ENCODE measurements at places on chromosomes 1 and 21.

DNA sequence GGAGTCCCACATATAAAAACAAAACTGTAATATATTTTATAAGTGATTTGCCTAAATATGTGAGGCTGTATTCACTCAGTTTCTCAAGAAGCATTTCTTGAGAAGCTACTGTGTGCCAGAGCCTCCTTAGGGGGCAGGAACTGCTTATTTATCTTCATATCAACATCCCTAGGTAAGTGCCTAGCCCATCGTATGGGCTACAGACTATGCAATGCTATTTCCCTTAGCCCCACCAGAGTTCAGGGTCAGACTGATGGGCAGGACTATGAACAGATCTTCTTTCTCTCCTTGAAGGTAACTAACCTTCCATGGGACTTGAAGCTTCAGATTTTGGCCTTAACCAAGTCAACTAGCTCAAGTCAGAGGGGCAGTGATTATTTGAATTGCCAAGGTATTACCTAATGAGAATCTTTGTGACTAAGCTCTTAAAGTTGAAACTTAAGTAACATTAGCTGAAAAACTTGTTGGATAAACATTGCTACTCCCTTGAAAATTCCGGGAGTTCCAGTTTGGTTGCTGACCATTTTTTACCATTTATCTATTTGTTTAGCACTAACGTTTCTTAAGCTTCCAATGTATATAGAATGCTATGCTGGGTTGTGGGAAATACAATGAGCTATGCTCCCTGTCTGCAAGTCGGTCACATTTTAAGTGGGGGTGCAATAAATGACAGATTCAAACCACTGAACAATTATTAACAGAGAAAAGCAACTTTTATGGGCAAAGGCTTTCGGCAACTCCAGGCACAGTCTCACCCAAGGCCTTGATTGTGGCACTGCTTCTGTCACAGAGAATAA, 85.2 kb downstream of the GPR88 start:
- no peak for DNase-seq

- no peak for DNase-seq
These were observed 29.7 kb downstream of the HSPA13 start for GRCh38 chr21:14353231-14353630.

DNA sequence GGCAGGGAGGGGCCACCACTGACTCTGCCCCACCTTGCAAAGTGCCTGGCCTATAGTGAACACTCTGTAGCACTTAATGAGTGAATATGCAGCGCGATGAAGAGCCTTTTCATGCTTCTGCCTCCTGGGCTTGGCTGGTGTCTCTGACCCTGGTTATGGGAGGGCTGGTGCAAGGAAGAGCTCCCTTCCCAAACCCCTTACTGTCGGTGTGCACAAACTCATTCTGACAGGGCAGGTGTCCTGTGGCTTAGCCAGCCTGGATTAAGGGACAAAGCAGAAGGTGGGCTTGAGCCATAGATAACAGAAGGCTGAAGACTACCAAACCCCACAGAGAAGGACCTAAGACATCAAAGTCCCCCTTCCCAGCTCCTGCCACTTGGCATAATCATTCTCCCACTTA, 2.0 kb upstream of the NCMAP start:
- DNase-seq, result no peak

GRCh38 chr1:3420218-3420951, 34.1 kb upstream of the ARHGEF16 start:
- DNase-seq, result no peak

- DNase-seq, result no peak
These were observed 83.5 kb downstream of the HHAT start for GRCh38 chr1:210412240-210412639.

DNA sequence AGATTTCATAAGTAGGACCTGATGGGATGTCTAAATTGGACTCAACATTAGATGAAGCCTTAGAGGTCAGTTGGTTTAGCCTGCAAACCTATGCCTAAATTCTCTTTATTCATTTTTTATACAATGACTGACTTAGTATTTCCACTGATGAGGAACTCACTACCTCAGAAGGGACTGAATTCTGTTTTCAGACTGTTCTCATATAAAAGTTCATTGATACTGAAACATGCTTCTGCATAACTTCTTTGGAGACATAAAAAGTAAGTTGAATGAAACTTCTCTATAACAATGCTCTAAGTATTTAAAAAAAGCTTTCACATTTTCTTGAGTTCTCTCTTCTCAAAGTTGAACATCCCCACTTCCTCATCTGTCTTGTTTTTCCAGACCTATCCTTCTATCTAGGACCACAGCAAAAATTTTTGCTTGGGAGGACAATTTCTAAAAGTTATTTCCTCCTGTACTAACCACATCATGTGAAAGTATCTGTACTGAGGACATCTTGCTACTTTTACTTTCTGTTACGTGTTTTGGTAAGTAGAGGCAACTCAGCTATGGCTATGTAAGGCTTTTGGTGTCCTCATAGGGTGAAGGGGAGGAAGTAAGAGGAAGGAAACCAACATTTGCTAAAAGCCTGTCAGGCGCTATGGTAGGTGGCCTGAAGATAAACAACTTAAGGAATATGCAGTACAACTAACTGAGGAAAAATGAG, 64.1 kb downstream of the USP24 start:
- DNase-seq, result no peak

DNA sequence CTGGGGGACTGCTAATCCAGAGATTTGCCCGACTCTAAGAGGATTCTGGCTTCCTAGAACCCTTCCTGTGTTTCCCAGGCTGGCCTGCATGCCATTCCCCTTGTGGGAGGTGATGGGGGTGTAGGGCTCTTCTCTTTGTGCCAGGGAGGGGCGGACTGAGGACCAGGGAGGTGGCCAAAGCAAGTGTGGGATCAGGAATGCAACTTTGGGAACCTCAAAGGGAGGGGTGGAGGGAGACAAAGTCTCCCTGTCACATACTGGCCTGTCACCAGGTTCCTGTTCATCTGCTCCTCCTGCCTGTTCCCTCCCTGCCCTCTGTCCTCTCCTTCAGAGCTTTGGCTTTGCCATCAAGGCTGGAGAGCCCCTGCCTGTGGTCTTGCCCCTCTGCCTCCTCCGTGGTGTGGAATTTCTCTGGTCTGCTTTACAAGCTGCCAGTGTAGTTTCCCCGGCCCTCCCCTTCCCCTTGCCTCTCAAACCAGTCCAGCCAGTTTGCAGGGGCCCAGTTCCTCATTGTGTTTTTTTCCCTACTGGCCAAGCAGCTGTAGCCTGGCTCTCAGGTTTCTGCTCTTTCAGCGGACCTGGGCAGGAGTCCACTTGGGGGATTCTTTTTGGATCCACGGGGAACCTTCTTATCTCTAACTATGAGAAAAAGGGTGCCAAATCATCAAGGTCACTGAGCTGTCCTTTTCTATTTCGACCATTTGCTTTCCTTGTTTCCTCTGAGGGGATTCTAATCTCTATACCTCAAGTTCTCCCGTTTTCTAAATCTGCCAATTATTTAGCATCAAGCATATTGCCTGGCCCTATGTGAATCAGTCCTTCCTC, 1.8 kb downstream of the CGN start:
- DNase-seq, result no peak

DNA sequence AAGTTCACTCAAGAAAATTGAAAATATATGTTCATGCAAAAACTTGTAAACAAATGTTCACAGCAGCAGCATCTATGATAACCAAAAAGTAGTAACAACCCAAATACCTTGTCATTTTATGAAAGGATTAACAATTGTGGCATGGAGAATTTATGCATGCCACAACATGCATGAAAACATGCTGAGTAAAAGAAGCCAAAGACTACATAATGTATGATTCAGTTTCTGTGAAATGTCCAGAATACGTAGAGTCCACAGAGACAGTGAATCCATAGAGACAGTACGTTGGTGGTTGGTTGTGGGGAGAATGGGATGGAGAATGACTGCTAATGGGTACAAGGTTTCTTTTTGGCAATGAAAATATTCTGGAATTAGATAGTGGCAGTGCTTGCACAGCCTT, 148.7 kb downstream of the MAST2 start:
- no peak for DNase-seq

DNA sequence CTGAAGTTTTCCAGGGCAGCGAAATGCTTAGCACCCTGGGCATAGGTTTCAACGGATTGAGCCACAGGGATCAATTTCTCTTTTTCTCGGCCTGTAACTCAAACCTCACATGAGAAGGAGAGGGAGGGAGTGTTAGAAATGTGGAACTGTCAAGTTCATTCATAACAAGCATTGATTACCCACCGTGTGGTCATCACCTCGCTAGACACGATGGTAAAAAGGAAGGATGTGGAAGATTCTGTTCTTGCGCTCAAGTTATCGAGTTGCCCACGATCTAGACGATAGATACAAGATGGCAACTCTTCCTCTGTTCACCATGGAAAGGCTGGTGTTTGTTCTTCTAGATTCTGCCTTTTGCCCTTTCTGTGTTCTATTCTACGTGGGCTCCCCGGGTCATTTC, 4.0 kb upstream of the RCAN3 start:
- DNase-seq, result no peak

Data from activated gamma-delta T cell treated with Interleukin-2 at 50 U/mL for 16 hours (primary cell).